ENCODE measurements at places on chromosomes 12 and 14. TPM values are rescaled to one million over a fixed set of nuclear protein-coding genes. Genes with fewer than 3 reads are reported as not detected.

KRT74 gene
- not detected for total RNA-seq

NGB gene
- total RNA-seq = not detected

FLVCR2 gene
- total RNA-seq = not detected

CFAP73 gene
- not detected for total RNA-seq
